NCI-H1694 treated with DMSO at 0.1 percent for 48 hours (cell line): ENCODE measurements at places on chromosomes 1 and 21.
A peak's percentile ranks its signal among the peaks of the same experiment; 100 is the strongest.

DNA sequence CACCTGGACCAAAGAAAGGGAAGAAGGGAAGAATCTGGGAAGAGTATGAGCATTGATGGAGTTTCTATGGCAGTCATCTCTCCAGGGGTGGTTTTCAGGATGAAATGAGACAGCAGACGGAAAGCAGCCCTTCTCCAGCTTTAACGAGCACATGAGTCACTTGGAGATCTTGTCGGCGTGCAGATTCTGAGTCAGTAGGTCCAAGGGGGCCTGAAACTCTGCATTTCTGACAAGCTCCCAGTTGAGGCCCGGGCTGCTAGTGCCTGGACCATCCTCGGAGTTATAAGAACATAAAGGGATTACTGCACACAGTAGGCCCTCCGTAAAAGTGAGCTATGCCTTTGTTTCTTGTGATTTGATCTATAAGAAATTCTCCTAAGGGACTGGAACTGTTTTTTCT, 17.6 kb downstream of the HSPG2 start:
- no peak for DNase-seq

- DNase-seq: no peak
Observed at GRCh38 chr1:225485991-225486530, 58.2 kb upstream of the LBR start.

- DNase-seq: peak; percentile 41
Observed at GRCh38 chr1:41666981-41667631, 182.6 kb upstream of the EDN2 start.

GRCh38 chr1:91537281-91537986, 36.8 kb downstream of the CDC7 start:
- no peak for DNase-seq

DNA sequence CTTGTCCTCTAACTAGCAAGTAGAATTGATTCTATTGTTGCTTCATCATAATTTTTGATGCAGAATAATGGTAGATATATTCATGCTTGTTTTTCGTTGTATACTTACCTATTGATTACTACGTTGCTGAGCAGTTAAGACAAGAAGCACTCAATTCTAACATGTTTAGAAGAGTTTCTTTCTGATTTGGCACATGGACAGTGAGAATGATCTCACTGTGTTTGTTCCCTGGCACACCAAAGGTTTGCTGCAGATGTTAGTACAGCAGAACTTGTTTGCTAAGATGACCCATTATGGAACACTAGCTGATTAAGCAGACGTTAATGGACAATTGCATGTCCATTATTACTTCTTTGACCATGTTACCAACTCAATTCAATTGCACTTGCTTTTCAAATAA, 184.7 kb upstream of the SGIP1 start:
- DNase-seq: no peak

DNA sequence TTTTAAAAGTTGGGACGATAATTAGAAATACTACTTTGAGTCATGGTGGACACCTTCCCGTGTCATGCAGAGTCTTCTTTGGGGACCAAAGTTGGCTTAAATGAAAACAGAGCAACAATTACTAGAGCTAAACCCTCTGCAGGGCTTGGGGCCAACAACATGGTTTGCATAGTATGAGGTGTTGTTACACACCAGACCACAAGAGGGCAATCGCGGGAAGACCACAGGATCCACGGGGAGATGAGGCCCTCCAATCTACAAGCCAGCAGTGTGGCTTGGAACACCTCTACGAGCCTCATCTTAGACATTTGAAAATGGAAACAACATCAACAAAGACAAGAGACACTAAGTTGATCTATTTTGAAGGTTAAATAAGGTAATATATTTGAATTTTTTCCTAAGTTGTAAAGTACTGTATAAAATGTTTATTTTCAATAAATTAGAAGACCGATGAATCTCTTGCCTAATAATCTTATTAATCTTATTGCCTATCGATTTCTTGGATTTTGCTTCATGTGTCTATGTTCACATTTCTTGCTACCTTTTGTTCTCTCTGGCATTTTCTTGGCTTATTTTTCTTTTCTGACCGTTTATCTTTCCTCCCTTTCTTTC, 8.2 kb upstream of the SMCP start:
- DNase-seq: peak; percentile 63
